ENCODE measurements at places on chromosomes 1 and 21. TPM values are rescaled to one million over a fixed set of nuclear protein-coding genes. Genes with fewer than 3 reads are reported as not detected.

DNA sequence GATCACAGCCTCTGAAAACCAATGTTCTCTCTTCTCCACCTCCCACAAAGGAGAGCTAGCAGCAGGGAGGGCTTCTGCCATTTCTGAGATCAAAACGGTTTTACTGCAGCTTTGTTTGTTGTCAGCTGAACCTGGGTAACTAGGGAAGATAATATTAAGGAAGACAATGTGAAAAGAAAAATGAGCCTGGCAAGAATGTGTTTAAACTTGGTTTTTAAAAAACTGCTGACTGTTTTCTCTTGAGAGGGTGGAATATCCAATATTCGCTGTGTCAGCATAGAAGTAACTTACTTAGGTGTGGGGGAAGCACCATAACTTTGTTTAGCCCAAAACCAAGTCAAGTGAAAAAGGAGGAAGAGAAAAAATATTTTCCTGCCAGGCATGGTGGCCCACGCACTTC lies 35.8 kb upstream of the TDRD10 start:
- DNase-seq = no peak

DNA sequence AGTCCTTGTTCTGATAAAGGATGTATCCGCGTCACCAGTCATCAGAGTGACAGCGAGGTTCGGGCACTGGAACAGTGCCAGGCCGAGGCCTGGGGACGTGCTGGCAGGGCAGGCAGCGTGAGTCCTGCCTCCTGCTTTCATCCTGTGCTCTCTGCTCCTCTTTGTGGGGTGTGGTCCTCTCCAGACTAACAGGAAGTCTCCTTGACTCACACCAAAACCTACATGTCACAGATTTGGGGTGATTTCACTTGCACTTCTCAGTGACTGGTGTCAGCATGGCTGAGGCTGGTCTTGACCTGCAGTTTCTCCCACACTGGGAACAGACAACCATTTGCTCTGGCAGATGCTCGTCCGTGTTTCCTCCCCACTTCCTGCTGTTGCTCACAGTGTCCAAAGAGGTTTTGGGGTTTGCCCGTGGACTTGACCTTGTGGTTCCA lies 8.8 kb upstream of the NLRP3 start:
- DNase-seq = peak; percentile 31

DNA sequence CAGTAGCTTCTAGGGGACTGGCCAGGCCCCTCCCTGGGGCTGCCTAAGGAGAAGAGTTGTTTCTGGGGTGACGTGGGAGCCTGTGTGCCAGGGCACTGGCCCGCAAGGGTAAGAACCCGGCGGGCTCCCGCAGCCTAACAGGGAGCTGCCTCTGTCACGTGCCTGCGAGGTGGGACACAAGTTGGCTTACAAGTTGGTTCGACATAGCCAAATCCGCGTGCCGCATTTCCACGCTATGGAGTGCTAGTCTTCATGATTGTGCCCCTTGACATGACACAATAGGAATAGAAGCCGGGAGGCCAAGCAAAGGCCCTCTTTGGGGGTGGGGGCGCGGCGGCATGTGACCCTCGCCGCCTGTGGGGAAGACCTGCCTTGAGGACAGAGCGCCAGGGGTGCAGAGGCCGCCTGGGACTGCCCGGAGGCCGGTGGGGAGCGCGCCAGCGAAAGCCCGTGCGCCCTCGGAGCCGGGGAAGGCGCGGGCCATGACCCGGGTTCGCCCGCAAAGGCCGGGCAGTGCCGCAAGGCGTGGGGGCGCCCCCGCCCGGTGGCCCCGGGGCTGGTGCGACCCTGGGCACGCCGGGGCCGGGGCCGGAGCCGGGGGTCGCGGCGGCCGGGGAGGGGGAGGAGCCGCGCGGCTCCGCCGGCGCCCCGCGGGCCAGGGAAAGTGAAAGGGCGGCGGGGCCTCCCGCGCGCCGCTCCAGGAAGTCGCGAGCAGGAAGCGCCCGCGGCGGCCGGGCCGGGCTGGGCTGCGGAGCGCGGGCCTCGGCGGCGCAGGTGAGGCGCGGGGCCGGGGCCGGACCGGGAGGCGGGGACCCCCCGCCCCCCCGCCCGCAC lies at the start of gene SLC37A1:
Gene SLC37A1, plus strand, starts transcription at position 702 of the 834 bp plus-strand sequence. CDS start 4,603 bp downstream, outside the sequence.
- peak; percentile 60 for DNase-seq

DNA sequence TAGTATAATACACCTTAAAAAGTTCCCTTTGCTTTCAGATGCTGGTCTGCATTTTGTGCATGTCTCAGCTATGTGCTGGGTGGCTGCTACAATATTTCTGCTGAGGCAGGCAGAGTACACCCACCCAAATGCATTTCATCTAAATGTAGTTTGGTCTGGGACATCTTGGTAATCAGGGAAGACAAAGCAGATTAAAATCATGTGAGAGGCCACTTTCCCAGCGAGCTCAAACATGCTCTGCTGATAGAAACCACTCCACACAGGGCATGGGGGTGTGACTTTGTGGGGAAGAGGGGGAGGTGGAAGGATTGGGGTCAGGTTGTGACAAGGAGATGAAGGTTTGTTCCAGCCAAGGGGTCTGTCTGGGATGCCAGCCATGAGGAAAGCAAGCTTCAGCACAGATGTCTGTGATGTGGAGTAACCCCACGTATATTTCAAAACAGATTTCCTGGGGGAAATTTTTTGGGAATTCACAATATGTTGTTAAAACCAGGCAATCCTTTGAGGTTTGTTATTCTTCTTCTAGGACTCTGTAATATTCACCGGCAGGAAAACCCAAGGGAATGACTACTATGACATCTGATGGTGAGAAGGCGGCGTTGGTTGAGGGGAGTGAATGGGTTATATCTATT lies 255.1 kb upstream of the FGGY start:
- peak; percentile 62 for DNase-seq

Gene ADAM30
- total RNA-seq = not detected

- DNase-seq = no peak
These were observed 116.3 kb downstream of the AK5 start for GRCh38 chr1:77398152-77398551.

DNA sequence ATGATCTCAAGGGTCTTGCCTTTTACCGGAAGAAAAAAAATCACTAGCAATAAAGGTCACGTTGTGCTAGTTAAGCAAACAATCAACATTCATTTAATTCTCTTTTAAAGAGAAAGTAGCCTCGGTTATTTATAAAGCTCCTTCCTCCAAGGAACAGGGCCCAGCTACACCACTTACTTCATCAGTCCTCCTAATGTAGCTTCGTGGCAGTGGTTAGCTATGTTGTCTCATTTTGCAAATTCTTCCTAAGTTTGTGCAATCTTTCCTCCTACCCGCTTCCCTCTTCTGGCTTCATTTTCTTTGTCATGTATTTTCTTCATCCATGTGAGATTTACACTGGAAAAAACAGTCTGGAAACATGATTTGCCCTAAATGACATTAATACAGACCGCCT lies 554.2 kb downstream of the NUF2 start:
- no peak for DNase-seq

DNA sequence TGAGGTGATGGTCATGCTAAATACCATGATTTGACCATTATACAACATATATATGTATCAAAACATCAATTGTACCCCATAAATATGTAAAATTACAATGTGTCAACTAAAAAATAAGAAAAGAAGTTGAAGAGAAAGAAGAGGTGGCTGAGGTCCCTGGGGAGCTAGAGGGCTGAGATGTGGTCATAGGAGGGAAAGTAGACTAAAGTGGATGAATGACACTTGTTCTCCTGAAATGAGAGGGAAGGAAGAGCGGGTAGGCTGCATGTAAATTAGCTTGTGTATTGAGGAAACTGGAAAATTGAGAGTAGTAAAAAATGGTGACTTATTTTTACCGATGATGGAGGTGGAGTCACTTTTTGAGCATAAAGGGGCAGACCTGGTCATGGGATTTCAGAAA lies 117.0 kb downstream of the ST6GALNAC3 start:
- DNase-seq = no peak

DNA sequence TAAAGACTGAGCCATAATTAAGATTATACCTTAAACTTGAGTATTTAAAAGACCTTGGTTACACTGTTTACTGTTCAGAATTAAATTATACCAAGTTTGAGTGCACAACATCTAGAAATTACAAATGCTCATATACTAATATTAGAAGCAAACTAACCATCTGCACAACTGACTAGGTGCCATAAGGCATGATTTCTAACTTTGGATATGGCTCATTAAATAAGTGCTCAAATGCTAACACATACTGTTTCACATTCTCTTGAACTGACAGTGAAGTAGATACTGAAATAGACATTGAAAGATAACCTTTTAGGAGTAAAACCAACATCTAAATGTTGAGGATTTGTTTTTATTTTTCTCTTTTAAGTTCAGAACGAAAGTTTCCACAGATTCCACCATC lies 74.1 kb downstream of the PRKAA2 start:
- DNase-seq = no peak

- DNase-seq = no peak
These were observed 251.4 kb upstream of the SAMSN1 start for GRCh38 chr21:14797543-14797942.

Gene AIM2
- total RNA-seq = 0.40 TPM

GRCh38 chr1:193462629-193463320 lies 276.4 kb upstream of the B3GALT2 start:
- no peak for DNase-seq

Gene SH2D1B
- total RNA-seq = 4.0 TPM

DNA sequence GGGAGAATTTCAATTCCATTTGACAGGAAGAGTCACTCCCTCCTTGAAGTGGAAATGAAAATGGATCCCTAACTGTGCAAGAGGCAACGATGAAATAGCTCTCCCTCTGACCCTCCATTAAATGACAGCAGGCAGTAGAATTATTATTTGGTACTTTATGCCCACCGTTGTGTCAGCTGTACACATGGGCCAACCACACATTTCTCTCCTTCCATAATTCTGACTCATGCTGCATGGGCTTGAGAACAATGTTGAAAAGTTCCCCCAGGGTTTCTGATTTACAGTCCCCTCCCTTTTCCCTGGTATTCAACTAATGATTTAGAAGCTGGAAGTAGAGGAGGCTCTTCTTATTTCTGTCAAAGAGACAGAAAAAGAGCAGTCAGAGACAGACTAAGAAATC lies 103.5 kb downstream of the RGS7 start:
- no peak for DNase-seq

DNA sequence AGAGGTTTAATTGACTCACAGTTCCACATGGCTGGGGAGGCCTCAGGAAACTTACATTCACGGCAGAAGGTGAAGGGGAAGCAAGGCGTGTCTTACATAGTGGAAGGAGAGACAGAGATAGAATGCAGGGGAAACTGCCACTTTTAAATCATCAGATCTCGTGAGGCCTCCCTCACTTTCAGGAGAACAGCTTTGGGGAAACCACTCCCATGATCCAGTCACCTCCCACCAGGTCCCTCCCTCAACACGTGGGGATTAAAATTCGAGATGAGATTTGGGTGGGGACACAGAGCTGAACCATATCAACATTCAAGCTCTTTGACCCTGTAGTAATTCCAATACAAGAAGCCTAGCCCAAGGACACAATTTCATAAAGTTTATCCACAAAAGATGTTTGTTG lies 13.7 kb downstream of the PIGP start:
- no peak for DNase-seq

DNA sequence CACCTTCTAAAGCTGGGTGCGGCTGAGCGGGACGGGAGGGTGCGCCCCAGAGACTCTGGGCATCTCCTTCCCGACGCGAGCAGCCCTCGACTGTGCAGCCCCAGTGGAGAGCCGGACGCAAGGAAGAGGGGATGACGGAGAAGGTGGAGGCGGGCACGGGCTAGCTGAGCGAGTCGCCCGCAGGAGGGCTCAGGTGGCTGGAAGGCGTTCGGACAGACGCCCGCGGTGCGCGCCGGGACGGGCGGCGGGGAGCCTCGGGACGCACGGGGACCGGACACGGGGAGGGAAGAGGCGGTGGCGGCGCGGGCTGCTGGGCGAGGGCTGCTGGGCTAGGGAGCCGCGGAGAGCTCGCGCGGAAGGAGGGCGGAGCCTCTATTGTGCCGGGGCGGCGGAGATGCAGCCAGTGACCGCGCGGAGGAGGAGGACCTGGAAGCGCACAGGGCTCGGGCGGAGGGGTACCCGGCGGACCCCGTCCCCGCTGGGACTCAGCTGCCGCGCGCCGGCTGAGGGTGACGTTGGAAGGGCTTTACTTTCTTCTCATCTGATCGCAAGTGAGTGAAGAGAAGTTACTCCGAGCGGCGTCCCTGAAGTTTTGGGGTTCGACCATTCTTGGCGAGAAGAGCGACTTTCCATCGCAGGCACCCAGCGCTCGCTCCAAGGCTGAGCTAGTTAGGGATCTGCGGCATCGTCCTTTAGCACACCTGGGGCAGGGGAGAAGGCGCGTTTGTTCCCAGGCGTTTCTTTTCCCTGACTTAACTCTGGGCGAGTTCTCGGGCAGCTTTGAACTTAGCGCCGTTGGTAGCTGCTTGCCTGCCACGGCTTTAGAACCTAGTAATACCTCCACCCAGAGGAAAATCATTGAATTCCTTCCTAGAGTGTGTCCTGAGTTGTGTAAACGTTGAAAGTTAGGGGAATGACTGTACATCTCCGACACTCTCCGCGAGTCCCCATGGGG lies at the start of gene OLFML2B:
Gene OLFML2B, minus strand, starts transcription at position 323 of the 955 bp plus-strand sequence. CDS start 439 bp downstream, outside the sequence.
- peak; percentile 75 for DNase-seq

DNA sequence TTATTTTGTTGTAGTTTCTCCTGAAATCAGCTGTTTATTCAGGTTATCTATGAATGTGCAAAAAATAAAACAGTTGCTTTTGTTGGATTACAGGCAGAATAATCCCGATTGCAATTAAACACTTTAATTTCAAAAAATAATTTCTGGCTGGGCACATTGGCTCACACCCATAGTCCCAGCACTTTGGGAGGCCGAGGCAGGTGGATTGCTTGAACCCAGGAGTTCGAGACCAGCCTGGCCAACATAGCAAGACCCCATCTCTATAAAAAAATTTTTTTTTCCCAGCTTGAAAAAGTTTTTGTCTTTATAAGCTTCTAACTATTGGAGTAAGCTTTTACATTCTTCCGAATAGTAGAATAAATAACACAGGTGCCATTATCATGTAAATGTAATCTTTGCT lies 15.3 kb downstream of the RCAN3 start:
- DNase-seq = no peak

Gene SPRR2A
- not detected for total RNA-seq

- no peak for DNase-seq
These were observed 238.2 kb downstream of the PTPRU start for GRCh38 chr1:29474274-29475244.
